ENCODE measurements at places on chromosomes 7 and 10.

- no peak for DNase-seq
Measured at GRCh38 chr7:157022681-157023588, 12.5 kb upstream of the MNX1 start.

DNA sequence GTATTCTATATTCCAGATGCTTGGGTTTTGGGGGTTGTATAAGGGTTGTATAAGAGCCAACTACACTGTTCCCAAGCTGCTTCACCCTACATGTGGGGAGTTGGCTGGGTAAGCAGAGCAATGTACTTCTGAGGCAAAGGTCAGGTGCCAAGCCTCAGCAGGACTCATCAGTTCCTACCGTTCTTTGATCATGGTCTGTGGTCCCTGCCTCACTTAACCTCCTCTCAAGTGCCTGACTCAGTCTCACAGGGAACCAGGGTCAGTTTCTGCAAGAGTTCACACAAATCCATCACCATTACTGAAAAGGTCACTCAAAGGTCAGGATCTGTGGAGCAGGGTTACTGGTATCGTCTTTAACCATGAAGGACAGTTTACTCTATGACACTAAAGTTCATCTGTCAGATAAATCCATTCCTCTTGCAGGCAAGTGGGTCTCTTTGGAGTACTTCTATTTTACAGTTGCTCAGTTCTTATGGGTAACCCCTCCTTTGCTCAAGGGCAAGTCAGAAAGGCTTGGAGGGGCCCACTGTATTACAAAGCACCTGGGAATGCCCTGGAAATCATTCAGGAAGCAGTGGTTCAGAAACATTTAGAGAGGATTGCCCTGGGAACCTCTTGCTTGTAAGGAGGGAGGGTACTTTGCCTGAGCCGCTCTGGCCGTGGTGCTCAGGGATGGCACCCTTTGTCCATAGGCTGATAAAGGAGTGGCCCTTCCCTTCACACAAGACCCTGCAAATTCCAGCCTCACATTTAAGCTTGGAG lies 184.3 kb upstream of the CDCA7L start:
- DNase-seq, result no peak

GRCh38 chr10:129028451-129028850 lies 438.6 kb upstream of the MGMT start:
- no peak for DNase-seq

- no peak for DNase-seq
Measured at GRCh38 chr7:157292770-157293412, 43.9 kb upstream of the DNAJB6 start.

- no peak for DNase-seq
Measured at GRCh38 chr10:122962405-122962804, 8.4 kb upstream of the C10orf88 start.

DNA sequence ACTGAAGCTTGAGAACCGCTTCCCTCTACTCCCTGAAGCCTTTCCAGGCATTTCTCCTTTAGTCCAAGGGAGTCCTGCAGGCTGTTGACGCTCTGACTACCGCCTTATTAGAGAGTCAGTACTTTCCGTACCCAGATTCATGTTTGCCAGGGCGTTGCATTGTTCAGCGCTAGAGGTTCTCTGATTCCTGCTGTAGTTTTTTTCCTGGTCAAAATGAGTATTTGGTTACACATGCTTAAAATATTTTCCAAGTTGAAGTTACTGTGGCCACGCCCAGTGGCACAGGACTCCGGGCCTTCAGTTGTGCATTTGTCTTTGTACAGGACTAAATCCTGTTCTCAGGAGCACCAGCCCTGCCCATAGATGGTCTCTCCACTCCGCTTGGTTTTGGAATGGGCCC lies 7.9 kb downstream of the MTURN start:
- DNase-seq, result no peak

DNA sequence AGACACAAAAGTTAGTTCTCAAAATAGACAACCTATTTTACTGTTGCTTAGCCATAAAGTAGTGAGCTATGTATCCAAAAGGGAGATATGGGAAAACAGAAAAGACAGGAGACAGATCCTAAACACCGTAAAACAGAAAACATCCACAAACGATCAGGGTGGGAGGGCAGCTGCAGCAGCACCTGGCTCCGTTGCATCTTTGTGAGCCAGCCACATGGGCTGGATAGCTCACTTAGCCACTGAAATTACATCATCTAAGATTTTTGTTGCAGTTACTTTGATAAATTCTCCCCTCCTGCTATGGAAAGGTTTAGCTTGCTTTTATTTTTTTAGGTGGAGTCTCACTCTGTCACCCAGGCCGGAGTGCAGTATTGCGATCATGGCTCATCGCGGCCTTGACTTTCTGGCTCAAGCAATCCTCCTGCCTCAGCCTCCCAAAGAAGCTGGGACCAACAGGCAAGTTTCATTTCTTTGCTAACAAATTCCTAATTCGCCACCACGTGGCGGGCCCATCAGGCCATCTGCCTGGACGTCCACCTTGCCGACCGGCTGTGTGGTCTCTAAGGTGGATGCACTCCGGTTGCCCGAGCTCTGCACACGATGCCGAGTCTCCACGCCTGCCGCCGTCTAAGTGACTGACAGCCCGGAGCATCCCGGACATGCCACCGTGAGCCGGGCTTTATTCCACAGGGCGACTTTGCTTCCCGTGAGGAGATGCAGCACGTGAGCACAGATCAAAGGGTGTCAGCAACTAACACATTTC lies 159.8 kb downstream of the DIP2C start:
- no peak for DNase-seq

DNA sequence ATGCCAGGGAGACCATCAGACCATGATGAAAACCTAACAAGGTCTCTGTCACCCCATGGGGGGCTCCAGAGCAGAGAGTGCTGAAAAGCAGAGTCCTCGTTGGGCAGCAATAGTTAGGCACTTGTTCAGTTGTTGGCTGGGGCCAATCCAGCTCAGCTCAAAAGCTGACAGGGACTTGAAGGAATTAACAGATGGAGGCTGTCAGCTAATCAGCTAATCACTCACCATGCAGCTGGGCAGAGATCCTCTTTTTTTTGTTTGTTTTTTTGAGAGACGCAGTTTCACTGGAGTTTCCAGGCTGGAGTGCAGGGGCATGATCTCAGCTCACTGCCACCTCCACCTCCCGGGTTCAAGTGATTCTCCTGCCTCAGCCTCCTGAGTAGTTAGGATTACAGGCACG lies 18.1 kb downstream of the CEP55 start:
- peak; percentile 28 for DNase-seq

- DNase-seq, result peak; percentile 65
Measured at GRCh38 chr7:142139597-142140400, 28.3 kb downstream of the MGAM2 start.

DNA sequence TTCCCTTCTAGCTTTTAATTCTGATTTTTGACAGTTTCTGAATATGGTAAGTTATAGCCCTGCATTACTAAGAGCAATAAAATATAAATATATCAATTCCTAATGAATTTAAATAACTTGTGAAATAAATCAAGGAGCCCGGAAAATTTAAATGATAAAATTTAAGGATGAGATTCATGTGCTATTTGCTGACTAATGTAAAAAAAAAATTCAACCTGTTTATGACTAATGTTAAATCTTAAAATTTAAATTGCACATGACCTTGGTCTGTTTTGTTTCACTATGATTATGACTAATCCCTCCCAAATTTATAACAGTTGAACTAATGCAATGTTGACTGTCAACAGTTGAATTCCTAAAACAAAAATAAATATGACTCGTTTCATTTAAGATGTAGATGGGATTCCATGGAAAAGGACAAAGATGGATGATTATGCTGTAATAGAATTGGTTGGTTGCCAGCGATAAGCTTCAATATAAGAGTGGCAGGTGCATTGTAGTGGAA lies 419.9 kb downstream of the NRG3 start:
- DNase-seq, result no peak

GRCh38 chr10:79149662-79150443 lies 81.1 kb downstream of the ZMIZ1 start:
- DNase-seq, result no peak

DNA sequence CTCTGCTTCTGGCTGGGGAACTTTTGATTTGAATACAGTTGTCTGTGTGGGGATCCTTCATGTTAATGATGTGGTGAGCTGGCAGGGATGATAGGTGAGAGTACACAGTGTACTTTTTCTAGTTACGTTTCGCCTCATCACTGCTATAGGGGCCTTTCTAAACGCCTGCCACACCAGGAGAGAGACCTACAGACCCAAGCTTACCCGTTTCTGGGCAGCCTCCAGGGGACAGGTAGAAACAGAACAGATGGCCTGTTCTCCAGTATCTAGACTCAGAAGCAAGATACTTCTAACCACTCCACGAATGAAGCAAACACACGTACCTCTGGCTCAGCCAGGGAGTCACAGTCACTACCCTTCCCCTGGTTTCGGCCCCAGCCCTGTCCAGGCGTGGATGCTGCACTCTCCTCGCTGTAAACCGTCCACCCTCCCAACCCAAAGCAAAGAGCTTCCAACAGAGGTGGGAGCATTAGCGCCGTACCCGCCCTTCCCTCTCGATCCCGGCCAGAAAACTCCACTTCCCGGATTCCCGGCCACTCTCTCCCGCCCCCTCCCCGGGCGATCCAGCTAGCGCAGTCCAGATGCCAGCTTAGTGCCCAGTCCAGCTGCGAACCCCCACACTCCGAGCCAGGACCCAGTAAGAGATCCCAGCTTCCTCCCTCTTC lies 1.2 kb downstream of the CCDC6 start:
- DNase-seq, result no peak

DNA sequence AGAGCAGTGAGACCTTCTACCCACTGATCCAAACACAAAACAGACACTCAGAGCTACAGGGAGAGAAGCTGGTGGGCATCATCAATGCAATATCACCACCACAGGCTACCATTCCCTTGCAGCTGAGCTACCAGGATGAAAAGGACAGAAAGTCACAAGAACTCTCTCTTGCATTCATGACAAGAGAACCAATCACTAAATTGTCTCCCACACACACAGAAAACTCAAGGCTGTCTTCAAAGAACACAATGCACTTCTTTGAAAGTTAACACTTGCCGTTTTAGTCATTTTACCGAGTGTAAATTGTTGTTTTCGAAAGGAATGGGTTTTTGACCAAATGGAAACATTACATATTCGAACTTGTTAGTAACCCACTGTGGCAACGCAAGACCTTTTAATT lies 626.6 kb downstream of the SORCS1 start:
- no peak for DNase-seq

DNA sequence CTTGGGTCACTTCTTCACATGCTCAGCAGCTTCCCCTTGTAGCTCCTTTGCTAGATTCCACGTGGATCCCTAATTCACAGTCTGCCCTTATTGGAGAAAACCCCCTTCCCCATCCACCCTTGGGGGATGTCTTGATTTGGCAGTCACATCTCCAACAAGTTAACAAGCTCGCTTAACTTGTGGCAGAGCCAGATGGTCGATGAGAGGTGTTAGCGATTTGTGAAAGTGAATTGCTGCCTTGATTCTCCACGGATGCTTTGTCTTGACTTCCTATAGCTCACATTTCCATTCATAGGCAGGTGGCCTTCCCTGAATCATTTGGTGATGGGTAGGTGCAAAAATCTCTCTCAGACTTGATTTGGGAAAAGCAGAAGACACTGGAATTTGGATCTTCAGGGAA lies 387.9 kb downstream of the TCERG1L start:
- DNase-seq, result no peak

DNA sequence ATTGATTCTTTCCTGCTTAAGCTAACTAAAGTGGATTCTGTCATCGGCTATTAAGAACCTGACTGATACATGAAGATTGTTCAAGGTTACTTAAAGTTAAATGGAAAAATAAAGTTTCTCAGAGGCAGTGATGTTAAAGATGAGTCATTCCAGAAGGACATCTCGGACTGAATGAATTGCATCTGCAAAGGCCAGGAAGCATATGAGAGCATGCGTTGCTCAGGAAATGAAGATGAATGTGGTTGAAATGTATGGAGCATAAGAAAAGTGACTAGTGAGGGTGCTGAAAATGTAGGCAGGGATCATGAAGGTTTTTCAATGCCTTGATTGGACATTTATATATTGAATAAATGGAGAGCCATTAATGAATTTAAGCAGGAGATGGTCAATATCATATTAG lies 133.9 kb upstream of the GHITM start:
- no peak for DNase-seq

- no peak for DNase-seq
Measured at GRCh38 chr10:10782603-10783002, 235.1 kb upstream of the CELF2 start.

- no peak for DNase-seq
Measured at GRCh38 chr7:125668321-125668993, 738.8 kb upstream of the POT1 start.

- no peak for DNase-seq
Measured at GRCh38 chr10:124830445-124830844, 28.8 kb downstream of the ABRAXAS2 start.

GRCh38 chr10:27715505-27715904 lies 30.1 kb downstream of the MKX start:
- peak; percentile 70 for DNase-seq

DNA sequence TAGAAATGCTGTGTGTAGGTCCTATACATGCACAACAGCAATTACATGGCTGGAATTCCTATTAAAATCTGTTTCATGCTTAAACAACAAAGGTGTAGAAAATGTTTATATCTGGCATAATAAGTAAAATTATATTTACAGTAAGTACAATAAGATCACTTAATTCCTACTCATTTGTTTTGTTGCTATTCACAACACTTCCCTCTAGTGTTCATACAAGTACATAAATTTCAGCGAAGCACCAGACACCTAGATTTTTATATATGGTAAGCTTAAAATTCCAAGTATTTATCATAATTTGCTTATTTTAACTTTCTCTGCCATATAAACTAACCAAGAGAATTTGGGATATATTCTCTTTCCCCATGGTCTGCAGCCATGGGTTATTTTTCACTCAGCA lies 51.8 kb upstream of the ANK3 start:
- DNase-seq, result no peak

GRCh38 chr7:94040254-94040653 lies 36.1 kb upstream of the BET1 start:
- no peak for DNase-seq

- DNase-seq, result no peak
Measured at GRCh38 chr7:75638594-75639070, 100.1 kb downstream of the HIP1 start.

DNA sequence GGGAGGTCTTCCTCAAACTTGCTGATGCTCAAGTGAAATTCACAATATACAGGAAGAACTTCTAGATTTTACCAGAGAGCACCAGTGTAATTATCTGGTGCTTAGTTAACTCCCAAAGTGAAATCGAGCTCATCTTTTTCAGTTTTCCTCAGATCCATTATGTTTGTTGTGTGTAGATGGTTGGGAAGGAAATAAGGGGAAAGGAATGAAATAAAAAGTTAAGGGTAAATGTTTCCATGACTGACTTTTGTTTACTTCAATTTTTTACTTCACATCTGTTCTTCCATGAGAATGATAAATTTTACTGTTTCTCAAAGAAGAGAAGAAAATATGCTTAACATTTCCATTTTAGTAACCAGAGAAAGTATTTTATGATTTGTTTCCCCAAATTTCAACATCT lies 21.3 kb downstream of the FAM107B start:
- DNase-seq, result no peak
